ENCODE measurements at places on chromosomes 3 and 15. TPM values are rescaled to one million over a fixed set of nuclear protein-coding genes. Genes with fewer than 3 reads are reported as not detected.

The CNTN3 gene
- not detected for total RNA-seq

DNA sequence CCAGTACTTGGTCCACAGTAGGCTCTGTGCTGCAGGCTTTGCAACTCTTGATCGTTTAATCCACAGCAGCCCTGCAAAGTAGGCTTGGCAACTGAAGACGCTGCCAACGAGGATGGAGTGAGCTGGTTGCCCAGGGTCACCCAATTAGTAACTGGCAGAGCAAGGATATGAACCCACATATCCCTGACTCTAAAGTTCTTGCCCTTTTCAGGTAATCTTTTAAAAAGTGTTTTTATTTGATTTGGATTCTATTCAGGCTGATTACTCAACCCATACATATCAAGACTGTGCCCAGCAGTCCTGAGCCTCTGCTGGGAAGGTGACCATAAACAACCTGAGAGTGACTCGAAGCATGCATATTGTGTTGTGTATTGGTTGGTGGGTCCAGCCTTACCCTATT is 50.3 kb downstream of the PSMD6 start:
- no peaks in the 10 kb centered on the region for H3K27me3 ChIP-seq
- H3K27ac ChIP-seq = no peak overlapping the region
- H3K4me1 ChIP-seq = peaks cover 48% of the 10 kb centered on the region
- no peak overlapping the region for H3K4me3 ChIP-seq
- H3K36me3 ChIP-seq = no peaks in the 10 kb centered on the region
- no peak for DNase-seq

DNA sequence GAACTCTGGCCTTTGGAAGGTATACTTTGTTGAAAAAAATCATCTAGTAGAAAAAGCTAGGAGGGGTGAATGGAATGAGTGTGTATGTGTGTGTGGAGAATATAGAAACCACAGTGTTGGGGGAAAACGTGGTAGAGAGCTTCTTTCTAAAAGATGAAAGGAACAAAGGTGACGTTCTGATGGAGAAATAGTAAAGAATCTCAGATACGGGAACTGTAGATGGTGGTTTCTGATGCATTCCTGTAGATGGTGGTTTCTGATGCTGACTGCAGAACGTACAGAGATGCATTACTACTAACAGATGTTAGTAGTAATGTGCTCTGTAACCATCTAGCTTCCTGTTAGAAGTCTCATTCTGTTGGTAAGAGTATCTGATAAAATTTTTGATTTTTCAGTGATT is 60.2 kb downstream of the VPS8 start:
- H3K4me1 ChIP-seq = no peaks in the 10 kb centered on the region
- DNase-seq = no peak
- no peak overlapping the region for H3K4me3 ChIP-seq

DNA sequence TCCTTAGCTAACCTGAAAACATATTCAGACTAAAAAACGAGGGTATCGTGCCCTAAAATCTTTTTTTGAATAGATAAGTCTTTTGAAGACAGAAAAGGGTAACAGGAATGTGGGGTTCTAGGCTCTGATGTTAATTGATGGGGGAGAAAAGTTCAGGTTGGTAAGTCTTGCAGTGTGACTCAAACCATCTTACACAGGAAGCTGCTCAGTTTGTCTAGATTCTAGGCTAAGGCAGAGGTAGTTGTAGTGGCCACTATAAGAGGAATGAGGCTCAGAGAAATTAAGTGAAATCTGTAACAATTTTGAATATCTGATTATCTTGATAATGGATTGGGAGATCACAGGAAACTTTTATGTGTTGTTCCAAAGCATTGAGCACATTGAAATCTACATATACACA is 267.9 kb downstream of the PDCD6IP start:
- H3K36me3 ChIP-seq = no peaks in the 10 kb centered on the region
- no peak overlapping the region for H3K4me3 ChIP-seq
- H3K4me1 ChIP-seq = no peaks in the 10 kb centered on the region
- H3K27ac ChIP-seq = no peak overlapping the region

- no peak for DNase-seq
- H3K36me3 ChIP-seq = no peaks in the 10 kb centered on the region
- H3K27me3 ChIP-seq = no peaks in the 10 kb centered on the region
- H3K27ac ChIP-seq = no peak overlapping the region
Measured at GRCh38 chr3:89565098-89565497, 457.7 kb downstream of the EPHA3 start.

DNA sequence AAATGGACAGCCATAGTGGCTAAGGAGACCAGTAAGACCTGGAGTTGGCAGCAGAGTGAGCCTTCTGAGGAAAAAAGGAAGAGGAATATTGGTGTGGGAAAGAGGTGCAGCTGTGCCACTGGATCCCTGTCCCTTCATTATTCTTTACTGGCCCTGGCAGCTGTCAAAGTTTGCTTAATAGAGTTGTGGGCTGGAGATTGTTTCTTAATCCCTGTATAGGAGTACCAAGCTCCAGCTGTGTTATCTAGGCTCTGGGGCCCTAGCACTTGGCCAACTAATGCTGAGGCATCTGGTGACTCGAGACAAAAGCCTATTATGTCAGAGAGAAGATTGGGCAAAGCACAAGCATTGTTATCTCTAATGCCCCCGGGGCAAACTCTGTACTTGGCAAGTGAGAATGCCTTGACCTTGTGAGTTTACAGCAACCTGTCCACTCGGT is 61.4 kb downstream of the ZNF609 start:
- peaks cover 12% of the 10 kb centered on the region for H3K36me3 ChIP-seq
- H3K27me3 ChIP-seq = no peaks in the 10 kb centered on the region
- H3K4me3 ChIP-seq = no peak overlapping the region
- peaks cover 16% of the 10 kb centered on the region for H3K4me1 ChIP-seq
